ENCODE measurements at places on chromosomes 6 and 20.
A peak's percentile ranks its signal among the peaks of the same experiment; 100 is the strongest.

DNA sequence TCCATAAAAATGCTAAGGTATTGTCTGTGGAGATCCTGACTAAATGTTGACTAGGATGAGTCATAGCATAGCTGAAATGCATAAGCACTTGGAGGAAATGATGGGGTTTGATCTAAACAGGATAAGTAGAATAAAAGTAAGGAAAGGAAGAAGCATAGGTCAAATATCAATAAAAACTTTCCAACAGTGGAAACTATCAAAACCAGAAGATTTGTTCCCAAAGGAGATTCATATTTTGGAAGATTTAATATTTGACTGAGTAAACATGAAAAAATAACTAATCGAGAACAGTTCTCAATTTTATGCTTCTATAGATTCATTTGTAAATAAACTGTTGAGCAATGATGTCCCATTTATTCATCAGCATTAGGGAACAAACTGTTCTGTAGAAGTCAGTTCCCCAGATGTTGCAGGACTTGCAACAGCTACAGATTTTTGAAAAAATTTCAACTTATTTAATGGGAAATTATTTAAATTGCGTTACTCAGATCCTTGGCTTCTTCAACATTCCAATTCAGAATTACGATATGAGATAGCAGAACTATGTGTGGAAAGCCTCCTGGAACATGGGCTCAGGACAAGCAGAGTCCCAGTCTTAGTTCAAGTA lies 133.7 kb upstream of the TBX18 start:
- no peak for DNase-seq

GRCh38 chr20:52983726-52984450 lies 11.7 kb downstream of the TSHZ2 start:
- no peak for DNase-seq

GRCh38 chr20:20130399-20130798 lies 78.1 kb downstream of the CFAP61 start:
- no peak for DNase-seq

- DNase-seq = peak; percentile 25
These were observed 307 bp downstream of the RANBP9 start for GRCh38 chr6:13711324-13711732.

DNA sequence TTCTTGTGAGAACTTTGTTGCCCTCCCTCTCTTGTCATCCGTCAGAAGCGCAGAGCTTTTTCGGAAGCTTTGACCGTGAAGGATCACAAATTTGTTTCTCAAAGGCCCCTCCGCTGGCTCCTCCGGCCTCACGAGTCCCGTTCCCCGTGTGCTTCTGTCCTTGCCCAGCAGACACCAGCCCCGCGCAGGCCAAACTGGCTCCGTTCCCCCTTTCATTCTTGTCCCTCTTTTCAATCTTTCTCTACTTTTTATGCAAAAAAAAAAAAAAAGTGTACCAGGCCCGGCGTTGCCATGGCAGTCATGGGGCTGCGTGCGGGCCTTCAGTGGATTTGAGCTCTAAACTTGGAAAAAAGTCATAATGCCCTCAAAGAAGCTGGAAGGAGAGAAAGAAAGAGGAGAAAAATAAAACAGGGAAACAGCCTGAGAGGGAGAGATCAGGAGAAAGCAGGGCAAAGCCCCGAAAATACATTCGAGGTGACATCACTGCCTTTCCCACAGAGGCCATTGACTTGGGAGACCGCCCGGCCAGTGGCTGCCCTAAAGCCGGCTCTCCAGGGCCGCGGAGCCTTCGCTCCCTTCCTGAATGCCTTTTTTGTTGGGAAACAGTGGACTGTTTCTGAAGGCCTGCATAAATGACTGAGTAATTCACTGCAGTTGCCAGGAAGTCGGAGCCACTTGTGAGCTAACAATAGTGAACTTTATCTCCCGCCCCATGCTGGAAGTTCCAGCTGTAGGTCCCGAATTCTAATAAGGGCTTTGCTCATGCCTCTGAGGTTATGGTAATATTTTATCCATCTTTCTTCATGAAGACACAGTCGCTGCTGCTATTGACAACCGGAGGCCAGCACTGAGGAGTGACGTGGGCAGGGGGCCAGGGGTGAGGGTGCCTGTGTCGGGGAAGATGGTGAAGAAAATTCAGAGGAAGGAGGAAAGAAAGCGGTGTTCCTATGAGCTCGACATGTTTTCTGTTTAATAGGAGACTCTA lies 670.9 kb downstream of the QKI start:
- DNase-seq = no peak

DNA sequence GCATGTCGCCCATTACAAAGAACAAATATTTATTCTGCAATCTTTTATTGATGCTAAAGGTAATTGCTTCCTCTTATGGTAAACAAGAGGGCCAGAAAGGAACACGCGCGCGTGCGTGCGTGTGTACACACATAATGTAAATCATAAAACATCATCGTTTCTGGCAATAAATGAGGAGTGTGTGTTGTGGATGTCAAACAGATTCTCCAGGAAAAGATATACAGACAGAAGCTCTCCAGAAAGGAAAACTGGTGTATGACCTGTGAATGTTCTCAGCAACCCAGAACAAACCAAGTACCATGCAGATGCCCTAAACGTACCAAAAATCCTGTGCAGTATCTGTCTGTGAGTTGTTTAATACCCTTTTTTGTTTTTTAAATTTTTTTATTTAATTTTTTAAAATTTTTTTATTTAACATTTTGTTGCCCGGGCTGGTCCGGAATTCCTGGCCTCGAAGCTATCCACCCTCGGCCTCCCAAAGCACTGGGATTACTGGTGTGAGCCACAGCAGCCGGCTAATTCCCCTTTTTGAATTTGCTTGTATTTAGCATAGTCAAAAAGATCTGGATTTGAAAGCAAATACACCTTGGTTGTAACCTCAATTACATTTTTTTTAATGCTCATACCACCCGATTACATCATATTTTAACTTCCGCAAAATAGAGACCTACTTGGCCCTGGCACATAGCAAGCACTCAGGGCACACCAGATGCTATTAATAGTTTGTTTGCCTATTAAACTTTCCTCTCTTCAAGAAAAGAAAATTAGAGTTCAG lies 909 bp upstream of the NUDT3 start:
- DNase-seq = no peak

- no peak for DNase-seq
These were observed 47.1 kb downstream of the MCUR1 start for GRCh38 chr6:13767121-13767808.

DNA sequence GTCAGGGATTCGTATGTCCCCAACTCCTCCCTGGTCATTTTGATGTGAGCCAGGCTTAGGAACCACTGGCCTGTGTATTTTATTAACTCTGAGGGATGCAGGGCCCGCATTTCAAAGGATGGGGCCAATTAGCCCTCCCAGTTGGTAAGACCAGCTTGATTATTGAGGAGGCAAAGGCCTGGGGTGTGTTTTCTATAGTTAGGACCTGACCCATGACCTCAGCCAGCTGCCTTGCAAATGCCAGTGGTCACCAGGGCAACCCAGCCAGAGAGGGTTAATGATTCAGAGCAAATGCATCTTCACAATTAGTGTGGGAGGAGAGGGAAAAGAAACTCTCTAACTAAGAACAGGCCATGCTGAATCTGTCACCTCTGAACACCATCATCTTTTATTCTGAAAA lies 835.4 kb downstream of the MAFB start:
- no peak for DNase-seq

- DNase-seq = no peak
These were observed 105.5 kb downstream of the TULP4 start for GRCh38 chr6:158417760-158418098.

- no peak for DNase-seq
These were observed 4.5 kb upstream of the TREM2 start for GRCh38 chr6:41167173-41167963.

- DNase-seq = no peak
These were observed 302.4 kb downstream of the THBS2 start for GRCh38 chr6:168951217-168951616.

GRCh38 chr6:157221049-157221816 lies 102.1 kb downstream of the TMEM242 start:
- DNase-seq = peak; percentile 65

DNA sequence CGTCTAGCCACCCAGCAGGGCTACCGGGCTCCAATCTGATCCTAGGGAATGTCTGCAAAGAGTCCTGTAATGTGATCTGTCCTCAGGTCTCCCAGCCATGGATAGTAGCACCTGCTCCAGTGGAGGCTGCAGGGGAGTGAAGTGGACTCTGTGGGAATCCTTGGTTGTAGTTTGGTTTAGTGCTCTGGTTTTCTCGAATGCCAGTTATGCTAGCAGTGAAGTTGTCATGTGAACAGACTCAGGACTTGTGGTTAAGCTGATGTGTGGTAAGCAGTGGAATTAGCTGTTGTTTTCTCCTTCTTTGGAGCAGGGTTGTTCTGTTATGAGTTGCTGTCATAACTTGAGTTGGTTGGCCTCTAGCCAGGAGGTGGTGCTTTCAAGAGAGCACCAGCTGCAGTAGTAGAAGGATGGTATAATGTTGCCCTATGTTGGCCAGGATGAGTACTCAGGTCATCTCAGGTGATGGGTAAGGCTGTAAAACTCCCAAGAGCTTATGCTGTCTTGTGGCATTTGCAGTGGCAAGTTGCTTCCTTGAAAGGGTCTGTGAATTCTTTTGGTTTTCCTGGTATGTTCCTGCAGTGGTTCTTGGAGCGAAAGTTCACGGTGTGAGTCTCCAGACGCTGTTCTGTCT lies 390.2 kb downstream of the UTRN start:
- DNase-seq = no peak

DNA sequence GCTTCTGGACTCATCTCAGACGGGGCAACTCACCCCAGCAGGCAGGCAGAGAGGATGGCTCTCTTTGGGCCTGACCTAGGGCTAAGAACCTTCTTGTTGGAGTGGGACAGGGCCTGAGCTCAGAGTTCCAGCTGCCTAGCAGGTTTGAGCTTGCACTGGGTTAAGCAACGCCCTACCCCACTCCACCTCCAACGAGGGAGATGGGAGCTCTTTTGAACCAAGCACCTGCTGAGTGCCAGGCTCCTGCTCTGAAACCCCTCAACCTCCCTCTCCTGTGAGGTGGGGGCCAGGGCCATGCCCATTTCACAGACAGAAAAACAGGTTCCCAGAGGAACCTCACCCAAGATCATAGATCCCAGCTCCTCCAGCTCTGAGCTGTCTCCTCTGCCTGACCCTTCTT lies 54.3 kb downstream of the SNAI1 start:
- DNase-seq = no peak

GRCh38 chr20:21511850-21512633 lies 1.8 kb downstream of the NKX2-2 start:
- no peak for DNase-seq

GRCh38 chr20:1187605-1188171 lies 2.9 kb upstream of the TMEM74B start:
- no peak for DNase-seq

GRCh38 chr6:157555455-157556143 lies 174.6 kb downstream of the ZDHHC14 start:
- no peak for DNase-seq

GRCh38 chr6:63573899-63574553 lies 1.7 kb downstream of the LOC128125822 start:
- no peak for DNase-seq

- no peak for DNase-seq
These were observed 135.3 kb downstream of the LINC00237 start for GRCh38 chr20:20970841-20971240.

GRCh38 chr6:169188051-169188470 lies 65.6 kb downstream of the THBS2 start:
- no peak for DNase-seq

- no peak for DNase-seq
These were observed 27.2 kb downstream of the UBE2V1 start for GRCh38 chr20:50085481-50086365.

DNA sequence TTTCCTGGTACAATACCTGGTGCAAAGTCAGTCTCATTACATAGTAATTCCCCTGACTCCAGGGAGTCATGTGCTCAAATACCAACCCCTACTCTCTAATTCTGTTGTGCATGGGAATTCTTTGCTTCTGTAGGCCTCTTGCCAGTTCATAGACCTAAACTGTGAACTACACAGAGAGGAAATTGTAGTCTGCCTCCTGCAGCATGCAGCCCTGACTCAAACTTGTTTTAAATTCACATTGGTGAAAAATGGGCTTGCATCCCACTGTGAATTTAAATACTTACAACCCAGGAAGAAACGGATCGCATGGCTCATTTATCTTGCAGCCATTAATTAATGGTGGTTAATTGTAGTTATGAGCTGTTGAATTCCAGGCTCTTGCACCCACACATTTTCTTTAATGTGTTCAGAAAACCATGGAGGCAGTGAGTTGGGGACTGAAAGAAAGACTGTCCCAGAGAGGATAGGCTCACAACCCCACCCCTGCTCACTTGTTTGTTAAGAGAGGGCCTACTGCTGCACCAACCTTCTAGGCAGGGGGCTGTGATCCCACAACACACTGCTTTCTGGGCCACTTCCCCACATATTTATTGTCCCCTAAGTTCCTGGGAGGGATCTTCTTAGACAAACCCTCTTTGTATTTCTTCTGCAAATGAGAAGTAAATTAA lies 579.1 kb downstream of the DHX35 start:
- DNase-seq = no peak

- DNase-seq = no peak
These were observed 27.1 kb downstream of the MRPL14 start for GRCh38 chr6:44100088-44100550.

DNA sequence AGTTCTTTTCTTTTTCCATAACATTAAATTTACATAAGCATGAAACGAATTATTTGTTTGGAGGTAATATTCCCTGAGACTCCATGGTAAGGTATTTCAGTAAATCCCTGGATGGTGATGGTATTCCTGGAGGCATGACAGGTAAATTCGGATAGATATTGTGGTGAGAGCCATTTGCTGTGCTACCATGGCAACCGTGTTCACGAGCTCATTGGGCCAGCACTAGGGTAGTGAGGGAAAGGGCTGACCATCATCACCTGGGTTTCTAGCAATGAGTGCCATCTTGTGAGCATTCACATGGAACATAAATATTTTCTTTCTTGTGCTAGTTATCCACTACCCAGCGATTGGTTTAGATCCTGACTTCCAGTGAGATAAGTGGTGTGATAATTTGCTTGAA lies 51.9 kb upstream of the GNRH2 start:
- DNase-seq = no peak

DNA sequence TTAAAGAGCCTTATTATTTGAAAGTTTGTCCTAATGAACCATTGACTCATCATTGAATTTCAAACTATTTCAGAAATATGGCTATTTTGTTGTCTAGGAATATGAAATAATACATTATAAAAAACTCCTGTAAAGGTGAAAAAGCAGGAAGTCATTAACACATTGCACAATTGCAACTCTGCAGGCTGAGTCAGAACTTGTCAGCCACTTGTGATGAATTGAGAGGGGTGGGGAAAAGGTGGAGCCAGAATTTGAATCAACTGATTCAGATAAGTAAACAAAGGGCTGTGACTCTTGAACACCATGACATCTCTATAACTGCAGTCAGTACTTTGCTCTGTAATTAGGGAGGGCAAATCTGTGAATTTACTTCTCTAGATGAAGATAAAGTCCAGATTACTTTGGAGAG lies 6.0 kb downstream of the C6orf141 start:
- DNase-seq = no peak

DNA sequence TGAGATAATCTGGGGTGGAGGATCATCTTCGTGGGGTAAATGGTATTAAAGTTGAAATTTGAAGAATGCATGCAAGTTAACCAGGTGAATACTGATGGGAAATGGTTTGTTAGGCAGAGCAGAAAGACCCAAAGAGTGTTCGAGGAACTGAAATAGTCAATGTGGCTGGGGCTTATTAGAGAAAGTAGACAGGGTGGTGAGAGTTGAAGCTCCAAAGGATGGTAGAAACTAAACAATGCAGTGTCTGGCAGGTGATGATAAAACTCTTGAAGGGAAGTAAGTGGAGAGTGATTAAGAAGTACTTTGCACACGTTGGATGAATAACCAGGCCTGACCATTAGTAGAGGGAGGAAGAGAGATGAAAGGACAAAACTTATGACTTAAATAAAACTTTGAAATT lies 39.8 kb upstream of the CENPW start:
- no peak for DNase-seq

- DNase-seq = no peak
These were observed 147.6 kb downstream of the TRMT11 start for GRCh38 chr6:126133984-126134383.
